ENCODE measurements at places on chromosomes 13 and 19.

DNA sequence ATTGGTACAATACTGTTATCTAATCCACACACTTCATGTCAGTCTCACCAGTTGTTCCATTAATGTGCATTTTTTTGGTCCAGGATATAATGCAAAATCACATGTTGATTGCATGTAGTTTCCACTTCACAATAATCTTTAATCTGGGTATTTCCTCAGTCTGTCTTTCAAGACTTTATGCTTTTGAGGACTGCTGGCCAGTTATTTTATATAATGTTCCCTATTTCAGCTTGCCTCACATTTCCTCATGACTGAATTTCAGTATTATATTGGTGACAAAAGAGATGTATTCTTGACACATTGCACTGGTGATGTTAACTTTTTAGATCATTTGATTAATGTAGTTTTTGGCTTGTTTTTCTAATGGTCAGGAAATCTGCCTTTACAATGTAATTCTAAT, 368.3 kb downstream of the IRS2 start:
- no peak for DNase-seq

- no peak for DNase-seq
Measured at GRCh38 chr13:53343361-53343744, 314.7 kb downstream of the OLFM4 start.

- no peak for DNase-seq
Measured at GRCh38 chr19:56927294-56927693, 86.8 kb upstream of the PEG3 start.

DNA sequence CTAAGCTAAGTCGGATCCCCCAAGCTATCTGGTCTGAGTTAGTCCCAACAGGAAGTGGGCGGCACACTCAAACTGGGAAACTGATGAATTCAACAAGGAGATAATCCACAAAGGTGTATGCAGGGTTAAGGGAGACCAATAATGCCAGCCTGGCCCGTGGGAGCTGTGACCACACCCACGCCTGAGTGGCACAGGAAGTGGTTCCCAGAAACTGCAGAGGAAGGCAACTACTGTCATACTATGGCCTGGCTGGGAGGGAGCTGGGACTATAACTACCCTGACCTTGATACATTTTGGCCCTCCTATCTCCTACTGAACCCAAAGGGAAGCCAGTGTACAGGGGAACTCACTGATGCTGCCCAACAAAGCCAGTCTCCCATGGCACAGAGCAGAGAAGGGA, 85.5 kb upstream of the TDRD3 start:
- DNase-seq, result no peak

DNA sequence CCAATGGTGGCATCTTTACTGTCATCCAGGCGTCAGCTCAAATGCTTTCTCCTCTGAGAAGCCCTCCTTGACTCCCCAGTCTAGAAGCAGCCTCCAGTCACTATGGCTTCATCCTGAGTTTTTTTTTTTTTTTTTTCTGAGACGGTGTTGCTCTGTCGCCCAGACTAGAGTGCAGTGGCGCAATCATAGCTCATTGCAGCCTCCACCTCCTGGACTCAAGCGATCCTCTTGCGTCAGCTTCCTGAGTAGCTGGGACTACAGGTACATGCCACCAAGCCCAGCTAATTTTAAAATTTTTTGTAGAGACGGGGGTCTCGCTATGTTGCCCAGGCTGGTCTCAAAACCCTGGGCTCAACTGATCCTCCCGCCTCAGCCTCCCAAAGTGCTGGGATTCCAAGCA, 4.2 kb downstream of the NRTN start:
- no peak for DNase-seq

GRCh38 chr13:71137101-71137500, 729.9 kb downstream of the DACH1 start:
- no peak for DNase-seq

GRCh38 chr13:110965038-110965754, 50.3 kb upstream of the ANKRD10 start:
- no peak for DNase-seq

DNA sequence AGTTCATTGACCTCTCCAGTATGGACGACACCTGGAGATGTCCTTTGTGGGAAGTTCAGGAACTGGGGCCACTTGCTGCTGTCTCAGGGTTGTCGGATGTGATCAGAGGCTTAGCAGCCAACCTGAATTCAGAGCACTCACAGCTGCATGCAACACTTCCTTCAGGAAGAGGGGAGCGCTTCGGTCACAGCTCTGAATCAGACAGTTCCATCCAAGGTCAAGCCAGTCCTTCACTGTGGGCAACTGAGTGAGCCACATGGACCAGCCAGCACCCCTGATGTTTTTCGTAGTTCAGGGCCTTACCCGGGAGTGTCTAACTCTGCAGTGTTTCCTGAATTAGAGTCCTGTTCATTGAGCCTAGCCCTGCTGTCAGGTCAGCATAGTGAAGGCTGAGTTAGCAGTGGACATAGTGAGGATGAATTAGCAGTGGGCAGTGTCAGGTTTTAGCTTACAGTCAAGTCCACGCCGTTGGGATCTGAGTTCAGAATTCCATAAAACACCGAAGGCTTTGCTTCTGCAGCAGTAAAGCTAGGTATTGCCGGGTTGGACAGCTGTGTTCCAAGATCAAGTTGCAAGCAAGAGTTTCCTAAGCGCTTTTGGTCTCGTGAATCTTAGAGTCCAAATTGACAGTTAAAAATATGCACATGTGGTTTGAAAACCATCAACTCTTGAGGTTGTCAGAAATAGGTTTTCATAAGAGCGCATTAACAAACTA, 5.1 kb downstream of the ZNF555 start:
- DNase-seq, result no peak

- no peak for DNase-seq
Measured at GRCh38 chr13:61913183-61913582, 497.5 kb upstream of the PCDH20 start.

- no peak for DNase-seq
Measured at GRCh38 chr19:27905074-27905473, 1307.9 kb downstream of the UQCRFS1 start.

DNA sequence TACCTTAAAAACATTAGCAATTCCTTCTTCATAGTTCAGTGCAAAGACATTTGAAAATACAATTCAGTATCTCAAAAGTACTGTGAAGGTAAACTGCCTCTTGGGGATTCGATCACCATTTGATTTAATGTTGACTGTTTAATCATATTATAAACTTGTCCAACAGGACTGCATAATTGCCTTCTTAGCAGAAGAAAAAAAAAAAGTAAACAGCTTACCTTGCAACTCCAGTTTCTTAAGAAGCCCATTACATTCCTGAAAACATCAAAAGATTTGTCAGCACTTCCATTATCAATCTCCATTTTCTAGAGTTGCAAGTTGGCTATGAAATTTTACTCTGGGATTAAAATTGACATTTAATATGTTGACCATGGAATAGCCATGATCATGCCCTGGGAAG, 1154.6 kb downstream of the OLFM4 start:
- DNase-seq, result no peak

- no peak for DNase-seq
Measured at GRCh38 chr19:2777952-2778683, 5.0 kb downstream of the SGTA start.

- no peak for DNase-seq
Measured at GRCh38 chr13:38348861-38349389, 726 bp upstream of the UFM1 start.

- DNase-seq, result peak; percentile 16
Measured at GRCh38 chr13:101514695-101515275, 62.3 kb downstream of the ITGBL1 start.

DNA sequence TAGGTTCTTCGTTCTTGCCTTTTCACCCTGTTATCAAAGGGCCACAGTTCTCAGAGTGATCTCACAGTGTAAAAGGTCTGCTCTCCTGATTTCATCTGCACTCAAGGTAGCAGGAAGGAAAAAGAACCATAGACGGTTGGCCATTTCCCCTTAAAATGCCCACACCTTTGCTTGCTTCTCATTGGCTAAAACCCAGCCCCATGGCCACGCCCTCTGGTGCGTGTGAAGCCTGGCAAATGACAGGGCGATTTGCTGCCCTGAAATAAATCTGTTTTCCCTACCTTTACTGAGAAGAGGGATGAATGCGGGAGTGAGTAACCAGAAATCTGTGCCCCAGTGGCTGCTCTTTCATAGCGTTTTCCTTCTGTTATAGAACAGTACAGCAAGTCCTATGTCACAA, 269.3 kb downstream of the POU4F1 start:
- no peak for DNase-seq

- no peak for DNase-seq
Measured at GRCh38 chr19:46488551-46488950, 7.1 kb downstream of the PNMA8B start.

DNA sequence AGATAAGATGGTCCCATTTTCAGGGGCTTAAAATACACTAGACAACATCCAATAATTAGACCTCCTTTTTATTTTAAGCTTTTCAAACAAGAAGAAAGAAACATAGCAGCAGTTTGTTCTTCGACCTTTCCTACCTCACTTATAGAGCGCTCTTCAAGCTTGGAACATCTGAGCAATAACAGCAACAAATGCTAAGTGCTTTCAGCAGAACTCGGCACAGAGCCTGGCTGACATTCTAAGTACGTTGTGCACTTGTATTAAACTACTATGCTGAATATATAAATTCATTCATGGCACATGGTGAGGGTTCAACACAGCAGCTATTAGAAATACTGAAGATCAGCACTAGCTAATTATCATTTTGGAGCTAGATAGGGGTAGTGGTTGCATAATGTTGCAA, 256.1 kb upstream of the MAB21L1 start:
- DNase-seq, result no peak

- DNase-seq, result no peak
Measured at GRCh38 chr19:16402041-16402440, 69.7 kb downstream of the EPS15L1 start.

GRCh38 chr13:75507027-75508001, 25.3 kb upstream of the TBC1D4 start:
- no peak for DNase-seq

- DNase-seq, result no peak
Measured at GRCh38 chr13:80145171-80145690, 195.7 kb downstream of the SPRY2 start.

GRCh38 chr19:35419046-35419445, 29.0 kb upstream of the FFAR2 start:
- DNase-seq, result no peak

DNA sequence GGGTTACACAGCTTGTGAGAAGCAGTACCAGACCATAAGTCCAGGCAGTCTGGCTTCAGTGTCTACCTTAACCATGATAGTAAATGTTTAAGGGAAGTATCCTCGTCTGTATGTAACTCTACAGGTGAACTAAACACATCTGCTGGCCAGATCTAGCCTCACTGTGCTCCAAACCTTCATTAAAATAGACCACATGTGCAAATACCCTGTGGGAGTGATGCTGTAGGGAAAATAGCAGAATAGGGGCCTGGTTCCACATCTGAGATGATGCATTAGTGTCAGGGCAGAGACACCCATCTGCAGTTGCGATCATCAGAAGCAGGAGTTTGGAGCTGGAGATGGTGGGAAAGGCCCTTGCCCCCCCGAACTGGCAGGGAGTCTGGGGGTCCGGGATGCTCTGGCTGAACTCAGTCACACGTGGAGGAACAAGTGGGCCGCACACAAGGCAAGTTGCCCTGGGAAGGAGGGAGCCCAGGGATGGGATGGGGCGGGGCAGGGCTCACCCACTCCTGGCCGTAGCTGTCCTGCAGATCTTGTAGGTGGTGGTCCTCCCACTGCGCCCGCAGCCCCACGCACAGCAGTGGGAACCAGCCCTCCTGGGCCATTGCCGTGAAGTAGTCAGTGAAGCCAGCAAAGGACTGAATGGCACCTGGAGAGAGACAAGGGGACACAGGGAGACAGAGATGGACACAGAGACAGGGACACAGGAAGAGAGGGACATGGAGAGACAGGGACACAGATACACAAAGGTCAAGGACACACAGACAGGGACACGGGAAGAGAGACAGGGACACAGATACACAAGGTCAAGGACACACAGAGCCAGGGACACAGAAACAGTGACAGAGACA, 7.3 kb downstream of the TMEM147 start:
- no peak for DNase-seq

DNA sequence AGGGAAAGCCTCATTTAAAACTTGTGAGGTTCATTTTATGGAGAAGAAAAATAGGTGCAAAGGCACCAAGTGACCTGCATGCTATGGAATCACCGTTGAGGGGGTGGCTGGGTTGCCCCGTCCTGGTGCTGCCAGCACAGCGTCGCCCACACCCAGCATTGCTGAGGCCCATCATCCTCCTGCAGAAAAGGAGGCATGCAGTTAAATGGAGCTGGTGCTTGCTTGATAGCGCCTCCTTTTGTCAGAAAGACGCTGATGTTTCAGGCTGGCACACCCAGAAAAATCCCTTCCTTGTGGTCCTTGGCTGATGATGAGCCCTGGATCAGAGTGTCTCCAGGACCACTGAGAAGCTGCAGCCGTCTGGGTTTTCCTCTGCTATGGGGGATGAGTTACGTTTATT, 36.9 kb downstream of the DHRS12 start:
- no peak for DNase-seq

DNA sequence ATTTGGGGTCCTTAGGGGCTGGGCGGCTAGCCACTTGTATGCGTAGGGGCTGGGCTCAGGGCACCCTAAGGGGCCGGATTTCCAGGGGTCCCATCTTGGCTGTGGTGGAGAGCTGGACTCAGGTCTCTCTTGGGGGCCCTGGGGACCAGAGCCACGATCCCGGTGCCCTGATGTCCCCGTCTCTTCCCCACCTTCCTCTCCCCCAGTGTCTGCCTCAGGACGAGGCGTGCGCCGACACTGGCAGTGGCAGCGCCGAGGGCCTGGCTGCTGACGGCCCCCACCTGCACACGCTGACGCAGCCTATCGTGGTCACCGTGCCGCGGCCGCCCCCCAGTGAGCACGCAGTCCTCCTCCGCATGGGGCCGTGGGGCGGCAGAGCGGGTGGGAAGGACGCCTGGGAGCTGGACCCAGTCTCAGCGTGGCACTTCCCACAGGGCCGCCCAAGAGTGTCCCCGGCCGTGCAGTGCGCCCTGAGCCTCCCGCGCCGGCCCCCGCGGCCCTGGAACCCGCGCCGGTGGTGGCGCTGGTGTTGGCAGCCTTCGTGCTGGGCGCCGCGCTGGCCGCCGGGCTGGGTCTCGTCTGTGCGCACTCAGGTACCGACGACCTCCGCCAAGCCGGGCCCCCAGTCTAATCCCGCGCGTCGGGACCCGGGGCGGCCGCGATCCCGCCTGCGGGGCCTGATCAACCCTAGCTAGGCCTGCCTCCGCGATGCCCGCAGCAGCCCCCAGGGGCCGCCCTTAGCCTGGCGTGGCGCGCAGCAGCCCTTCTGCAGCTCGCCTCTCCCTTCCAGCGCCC, 2.7 kb upstream of the SNAPC2 start:
- DNase-seq, result no peak

DNA sequence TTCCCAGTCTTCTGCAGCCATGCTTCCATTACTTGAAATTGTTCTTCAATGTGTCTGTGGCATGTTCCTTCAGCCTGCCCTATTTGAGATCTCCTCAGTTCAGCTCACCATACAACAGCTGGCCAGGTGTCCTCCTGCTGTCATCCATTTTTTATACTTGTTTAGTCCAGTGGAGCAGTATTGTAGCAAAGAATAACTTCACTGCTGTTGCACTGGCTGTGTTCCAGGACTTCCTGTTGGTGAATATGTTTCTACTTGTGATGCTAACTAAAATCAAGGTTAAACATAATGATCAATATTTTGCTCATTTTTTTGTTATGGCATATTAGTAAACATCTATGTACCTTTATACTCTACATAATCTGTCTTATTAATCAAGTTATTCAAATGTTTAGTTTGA, 1394.1 kb downstream of the PCDH9 start:
- DNase-seq, result no peak

- no peak for DNase-seq
Measured at GRCh38 chr13:55576389-55576788, 1564.3 kb upstream of the PRR20A start.

Data from NCI-H774 (cell line).